Activated gamma-delta T cell treated with Interleukin-2 at 50 U/mL for 16 hours (primary cell): ENCODE measurements at places on chromosomes 3 and 15.
A peak's percentile ranks its signal among the peaks of the same experiment; 100 is the strongest.

- DNase-seq, result no peak
Measured at GRCh38 chr15:51801391-51801835, 28.0 kb upstream of the TMOD3 start.

DNA sequence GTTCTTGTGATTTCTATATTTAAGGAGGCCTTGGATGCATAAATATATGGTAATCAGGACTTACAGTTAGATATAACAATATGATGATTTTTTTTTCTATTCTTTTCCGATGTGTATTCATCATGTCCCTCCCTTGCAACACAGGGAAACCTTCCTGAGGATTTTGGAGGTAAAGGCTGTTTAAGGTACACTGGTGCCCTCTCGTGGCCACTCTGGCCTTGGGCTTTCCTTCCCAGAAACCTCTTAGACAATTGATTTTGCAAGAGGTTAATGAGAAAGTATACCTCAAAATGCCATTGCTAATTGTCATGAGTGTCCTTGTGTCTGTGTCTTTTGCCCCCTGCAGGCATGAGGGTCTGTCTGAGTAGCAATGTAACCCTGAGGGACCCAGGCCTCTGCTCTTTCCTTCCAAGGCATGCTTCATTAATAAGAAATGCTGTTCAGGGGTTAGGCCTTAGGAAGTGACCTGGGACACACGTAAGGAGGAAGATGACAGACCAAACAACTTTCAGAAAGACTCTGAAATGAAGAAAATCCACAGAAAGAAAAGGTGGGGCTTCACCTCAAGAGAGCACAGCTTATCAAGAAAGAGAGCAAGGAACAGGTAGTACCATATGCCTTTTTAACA lies 70.3 kb upstream of the PPP2R3A start:
- DNase-seq, result peak; percentile 5

GRCh38 chr15:40951764-40952163 lies 1.5 kb upstream of the CHAC1 start:
- DNase-seq, result no peak

GRCh38 chr15:66895794-66896453 lies 169.5 kb upstream of the SMAD3 start:
- no peak for DNase-seq

GRCh38 chr3:184260724-184261269 lies 556 bp downstream of the CAMK2N2 start:
- no peak for DNase-seq

GRCh38 chr3:129723558-129724324 lies 117.3 kb upstream of the PLXND1 start:
- no peak for DNase-seq

DNA sequence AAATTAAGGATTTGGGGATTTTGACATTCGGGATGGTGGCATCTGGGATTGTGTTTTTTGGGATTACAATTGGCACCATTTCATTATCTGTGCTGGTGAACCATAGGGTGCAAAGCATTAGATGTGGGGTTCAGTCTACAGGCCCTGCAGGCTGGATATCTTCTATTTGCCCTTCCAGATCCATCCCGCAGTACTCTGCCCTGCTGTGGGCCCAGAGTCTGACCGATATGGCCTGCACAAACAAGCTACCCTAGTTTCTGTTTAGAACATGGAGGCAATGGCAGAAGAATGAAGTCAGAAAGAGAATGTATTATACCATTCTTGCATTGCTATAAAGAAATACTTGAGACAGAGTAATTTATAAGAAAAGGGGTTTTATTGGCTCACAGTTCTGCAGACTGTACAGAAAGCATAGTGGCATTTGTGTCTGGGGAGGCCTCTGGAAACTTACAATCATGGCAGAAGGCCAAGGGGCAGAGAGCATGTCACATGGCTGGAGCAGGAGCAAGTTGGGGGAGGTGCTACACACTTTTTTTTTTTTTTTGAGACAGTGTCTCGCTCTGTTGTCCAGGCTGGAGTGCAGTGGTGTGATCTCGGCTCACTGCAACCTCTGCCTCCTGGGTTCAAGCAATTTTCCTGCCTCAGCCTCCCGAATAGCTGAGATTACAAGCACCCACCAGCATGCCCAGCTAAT lies 93.7 kb downstream of the NCEH1 start:
- DNase-seq, result no peak

GRCh38 chr3:189947068-189947467 lies 173.6 kb downstream of the P3H2 start:
- no peak for DNase-seq

GRCh38 chr3:141681390-141681780 lies 56.7 kb upstream of the RNF7 start:
- no peak for DNase-seq

DNA sequence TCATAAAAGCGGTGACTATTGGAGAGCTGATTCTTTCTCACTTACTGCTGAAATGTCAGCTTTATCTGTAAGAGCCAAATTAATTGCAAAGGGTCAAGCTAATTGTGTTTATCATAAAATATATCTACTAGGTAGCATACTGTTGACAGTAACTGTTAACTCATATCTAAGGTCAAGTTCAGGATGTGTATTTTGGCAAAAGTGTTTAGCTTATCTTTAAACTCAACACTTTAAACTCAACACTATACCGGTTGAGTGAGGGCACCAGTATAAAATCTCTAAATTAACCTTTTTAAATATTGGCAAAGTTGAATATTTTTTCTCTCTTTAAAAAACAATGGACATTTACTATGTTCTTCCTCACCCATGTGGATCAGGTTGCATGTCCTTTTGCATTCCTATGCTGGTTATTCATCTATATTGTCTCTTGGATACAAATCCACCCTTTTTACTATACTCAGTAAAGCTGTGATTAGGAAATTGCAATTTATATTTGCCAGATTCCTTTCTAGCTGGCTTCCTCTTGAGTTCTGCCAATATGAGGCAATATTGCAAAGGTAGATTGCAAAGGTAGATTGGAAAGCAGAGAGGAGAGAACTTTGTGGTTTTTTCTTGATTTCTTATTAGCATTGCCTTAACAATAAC lies 344.6 kb upstream of the DCBLD2 start:
- no peak for DNase-seq
